ENCODE measurements at places on chromosomes 3 and 15.
A peak's percentile ranks its signal among the peaks of the same experiment; 100 is the strongest.

GRCh38 chr3:157174290-157174648, 14.3 kb upstream of the CCNL1 start:
- DNase-seq: peak; percentile 42

DNA sequence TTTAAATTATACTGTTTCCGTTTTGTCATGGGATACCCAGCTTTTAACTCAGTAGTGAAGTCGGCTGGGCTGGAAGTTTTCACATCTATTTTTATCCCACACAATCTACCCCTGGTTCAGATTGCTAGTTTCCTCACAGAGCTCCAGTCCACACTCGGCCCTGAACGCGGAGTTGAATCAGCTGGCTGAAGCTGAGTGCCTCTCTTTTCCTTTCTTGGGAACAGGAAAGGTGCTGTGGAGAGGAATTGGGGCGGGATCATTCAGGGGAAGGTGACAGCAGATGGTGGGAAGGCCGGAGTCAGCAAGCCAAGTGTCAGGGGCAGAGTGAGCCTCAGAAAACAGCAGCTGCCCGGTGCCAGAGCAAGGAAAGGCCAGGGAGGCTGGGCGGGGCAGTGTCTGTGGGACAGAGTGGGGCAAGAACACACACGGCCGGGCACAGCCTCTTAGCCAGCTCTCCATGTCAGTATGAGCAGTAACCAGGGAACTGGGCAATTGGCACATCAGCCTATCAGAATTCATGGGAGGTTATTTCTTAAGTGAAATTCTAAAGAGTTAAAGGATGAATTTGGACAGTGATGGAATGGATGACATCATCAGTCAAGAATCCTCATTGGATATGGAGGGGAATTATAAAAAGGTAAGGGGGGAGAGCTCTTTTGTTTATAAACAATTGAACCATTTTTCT, 135.7 kb upstream of the IL12A start:
- no peak for DNase-seq

DNA sequence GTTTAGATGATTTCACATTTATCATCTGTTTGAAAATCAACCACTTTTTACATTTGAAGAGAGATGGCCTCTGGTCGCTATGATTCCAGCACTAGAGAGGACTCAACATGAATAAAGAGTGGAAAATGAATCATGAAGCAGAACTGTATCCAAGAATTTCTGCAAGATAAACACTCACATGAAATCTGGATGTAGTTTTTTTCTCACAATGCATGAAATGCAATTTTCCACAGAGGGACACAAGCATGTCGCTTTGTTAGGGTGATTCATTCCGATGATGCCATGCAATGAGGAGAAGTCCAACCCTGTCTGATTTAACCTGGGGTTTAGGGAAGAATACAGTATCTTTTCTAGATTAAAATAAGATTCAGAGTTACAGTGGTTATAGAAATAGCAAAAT, 50.4 kb upstream of the ADCY5 start:
- no peak for DNase-seq

GRCh38 chr3:127560051-127560787, 30.3 kb downstream of the TPRA1 start:
- DNase-seq: no peak

DNA sequence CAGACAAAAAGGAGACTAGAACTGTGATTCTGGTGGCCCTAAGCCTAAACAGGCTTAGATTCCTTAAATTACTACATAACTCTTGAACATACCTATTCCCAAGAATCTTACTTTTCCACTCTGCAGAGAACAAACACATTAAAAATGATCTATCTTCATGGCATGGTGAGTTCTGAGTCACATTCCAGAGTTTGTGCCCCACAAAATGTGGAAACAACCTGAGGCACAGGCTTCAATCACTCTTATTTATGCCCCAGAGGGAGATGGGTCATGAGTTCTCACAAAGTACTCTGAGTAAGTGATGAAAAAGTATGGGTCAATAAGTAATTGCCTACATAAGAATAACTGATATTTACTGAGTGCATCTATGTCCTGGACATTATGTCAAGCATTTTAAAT, 137.5 kb upstream of the SLC2A2 start:
- DNase-seq: no peak

- DNase-seq: no peak
Measured at GRCh38 chr15:81813215-81813614, 232.6 kb downstream of the MEX3B start.

DNA sequence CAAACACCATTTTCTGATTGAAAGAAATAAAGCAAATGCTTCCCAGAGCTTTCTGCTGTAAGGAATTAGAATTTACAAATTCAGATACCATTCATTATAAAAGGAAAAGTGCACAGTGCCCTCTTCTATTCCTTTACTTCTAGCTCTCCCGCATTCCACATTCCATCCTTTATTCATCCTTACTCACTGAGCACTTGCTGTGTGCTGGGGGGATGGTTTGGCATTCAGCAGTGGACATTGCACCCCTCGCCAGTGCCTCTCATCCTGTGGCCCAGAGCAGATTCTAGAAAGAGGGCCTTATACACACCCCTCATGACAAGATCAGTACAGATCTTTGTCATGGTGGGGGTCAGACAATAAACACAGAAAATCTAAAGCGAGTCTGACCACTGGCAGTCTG, 73.0 kb downstream of the MGLL start:
- DNase-seq: no peak

DNA sequence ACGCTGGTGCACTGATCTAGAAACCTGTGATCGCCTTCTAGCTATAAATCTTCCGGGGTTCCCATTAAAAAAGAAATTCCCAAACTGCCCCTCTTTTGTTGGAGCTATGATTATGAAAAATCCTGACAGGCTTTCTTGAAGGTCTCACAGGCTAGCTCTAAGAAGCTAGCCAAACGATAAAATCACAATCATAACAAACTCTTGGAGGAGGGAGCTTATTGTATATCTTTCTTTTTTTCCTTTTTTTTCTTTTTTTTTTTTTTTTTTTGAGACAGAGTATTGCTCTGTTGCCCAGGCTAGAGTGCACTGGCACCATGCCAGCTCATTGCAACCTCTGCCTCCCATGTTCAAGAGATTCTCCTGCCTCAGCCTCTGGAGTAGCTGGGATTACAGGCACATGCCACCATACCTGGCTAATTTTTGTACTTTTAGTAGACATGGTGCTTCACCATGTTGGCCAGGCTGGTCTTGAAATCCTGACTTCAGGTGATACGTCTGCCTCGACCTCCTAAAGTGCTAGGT, 72.0 kb downstream of the MYO1E start:
- peak; percentile 10 for DNase-seq

- DNase-seq: peak; percentile 22
Measured at GRCh38 chr15:90481023-90481422, 48.7 kb upstream of the CRTC3 start.

GRCh38 chr15:60371175-60372051, 26.4 kb downstream of the ANXA2 start:
- DNase-seq: no peak

- DNase-seq: no peak
Measured at GRCh38 chr15:73518876-73519733, 76.1 kb downstream of the REC114 start.

GRCh38 chr15:65517866-65518207, 348 bp upstream of the DPP8 start:
- no peak for DNase-seq

DNA sequence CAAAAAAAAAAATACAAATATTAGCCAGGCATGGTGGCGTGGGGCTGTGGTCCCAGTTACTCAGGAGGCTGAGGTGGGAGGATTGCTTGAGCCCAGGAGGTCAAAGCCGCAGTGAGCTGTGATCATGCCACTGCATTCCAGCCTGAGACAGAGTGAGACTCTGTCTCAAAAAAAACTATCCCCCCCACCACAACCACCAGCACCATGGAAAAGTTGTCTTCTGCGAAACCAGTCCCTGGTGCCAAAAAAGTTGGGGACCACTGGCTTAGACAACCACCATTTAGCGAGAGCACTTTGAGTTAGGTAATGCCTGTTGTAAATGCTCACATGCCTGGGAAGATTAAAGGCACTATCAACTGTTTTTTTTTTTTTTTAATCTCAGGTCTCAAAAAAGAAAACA, 15.4 kb downstream of the ARHGAP31 start:
- DNase-seq: no peak

GRCh38 chr3:61561374-61562041, at the start of gene PTPRG:
TSS of gene PTPRG (plus strand) at chr3:61561571. CDS start at chr3:61562288, 717 bp downstream.
- peak; percentile 49 for DNase-seq

GRCh38 chr3:73848173-73848906, 223.6 kb upstream of the PDZRN3 start:
- DNase-seq: no peak

DNA sequence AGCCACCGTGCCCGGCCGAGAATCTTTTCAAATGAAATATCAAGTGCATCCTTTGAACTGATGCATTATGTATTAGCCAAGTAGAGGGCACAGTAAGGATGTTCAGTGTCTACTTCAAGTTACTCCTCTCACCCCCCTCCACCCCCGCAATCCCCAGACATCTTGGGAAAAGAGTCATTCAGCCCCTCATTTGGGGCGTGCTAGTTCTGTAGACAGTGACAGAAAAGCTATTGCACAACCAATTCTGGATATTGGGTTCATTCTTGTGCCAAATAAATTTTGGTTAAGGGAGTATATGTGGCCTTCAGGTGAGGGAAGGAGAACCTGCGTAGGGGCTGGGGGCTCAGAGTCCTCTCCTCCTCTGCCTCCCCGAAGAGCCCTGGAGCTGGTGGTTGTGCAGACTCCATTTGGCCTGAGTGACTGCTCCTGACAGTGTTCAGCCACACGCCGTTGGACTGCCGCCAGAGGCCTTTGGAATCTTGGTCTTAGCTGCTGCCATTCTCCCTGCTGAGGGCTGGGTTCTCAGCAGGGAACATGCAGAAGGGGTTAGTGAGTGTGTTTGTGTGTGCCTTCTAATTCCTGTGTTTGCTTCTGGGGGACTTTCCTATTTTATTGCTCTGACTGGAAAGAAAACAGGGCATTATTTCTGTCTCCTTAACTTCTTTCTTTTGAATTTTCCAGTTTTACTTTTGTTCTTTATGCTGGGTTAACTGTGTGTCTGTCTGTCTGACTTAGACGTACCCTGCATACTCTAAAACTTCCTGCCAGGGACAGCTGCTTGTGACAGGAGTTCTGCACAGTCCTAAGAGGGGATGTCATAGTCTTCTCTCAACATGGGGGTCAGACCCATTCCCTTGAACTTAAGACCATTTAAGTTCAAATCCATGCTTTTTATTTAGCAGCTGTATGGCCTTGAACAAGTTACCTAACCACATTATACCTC, 21.0 kb downstream of the RARB start:
- DNase-seq: no peak

DNA sequence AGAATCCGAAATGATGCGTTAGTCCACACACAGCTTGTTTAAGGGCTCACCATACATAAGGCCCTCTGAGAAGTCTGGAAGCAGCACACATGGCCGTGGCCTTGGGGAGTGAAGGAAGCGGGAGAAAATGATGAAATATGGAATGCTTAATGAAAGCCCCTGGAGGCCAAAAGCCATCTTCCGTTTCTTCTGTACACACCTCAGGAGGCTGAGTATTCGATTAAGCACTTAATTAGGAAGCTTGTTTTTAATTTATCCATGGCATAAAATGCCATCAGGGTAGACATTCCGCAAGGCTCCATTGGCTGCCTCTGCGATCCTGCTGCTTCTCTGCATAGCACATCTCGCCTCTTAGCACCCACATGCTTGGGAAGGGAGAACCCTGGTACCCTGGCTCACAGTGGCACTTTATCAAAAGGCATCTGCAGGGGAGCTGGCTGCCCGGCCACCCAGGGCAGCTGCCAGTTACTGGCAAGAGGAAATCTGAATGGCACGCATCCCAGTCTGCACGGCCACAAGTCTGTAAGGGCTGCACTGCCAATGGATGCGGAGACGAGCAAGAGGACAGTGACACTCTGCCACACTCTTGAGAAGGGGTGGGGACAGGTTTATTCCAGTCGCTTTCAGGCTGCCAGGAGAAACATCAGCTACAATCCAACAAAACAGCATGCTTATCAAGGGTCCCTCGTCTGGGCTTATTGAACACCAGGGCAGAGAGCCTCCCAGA, 356.2 kb downstream of the OCA2 start:
- no peak for DNase-seq
